NCI-H345 (cell line): ENCODE measurements at places on chromosomes 12 and 14.

- peak; percentile 89 for DNase-seq
Measured at GRCh38 chr12:52895726-52896189, 9.1 kb downstream of the KRT8 start.

DNA sequence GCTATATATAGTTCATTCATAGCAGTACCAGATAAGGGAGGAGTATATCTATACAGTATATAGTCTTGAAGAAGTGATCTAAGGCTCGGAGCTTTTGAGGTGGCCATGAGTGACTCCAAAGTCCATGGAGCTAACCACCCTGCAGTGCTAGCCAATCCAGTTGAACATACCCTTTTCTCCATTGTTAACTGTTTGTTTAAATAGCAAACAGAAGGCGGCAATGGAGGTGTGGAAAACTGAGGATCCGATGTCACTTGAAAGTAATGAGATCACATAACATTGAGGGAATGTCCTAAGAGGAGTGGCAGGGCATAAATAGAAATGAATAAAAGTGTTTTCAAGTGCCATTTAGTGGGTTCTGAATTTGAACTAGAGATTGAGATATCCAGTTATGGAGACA is 12.4 kb upstream of the SNAPC1 start:
- peak; percentile 66 for DNase-seq

- DNase-seq = peak; percentile 57
Measured at GRCh38 chr14:95523815-95524448, 7.5 kb upstream of the SYNE3 start.

DNA sequence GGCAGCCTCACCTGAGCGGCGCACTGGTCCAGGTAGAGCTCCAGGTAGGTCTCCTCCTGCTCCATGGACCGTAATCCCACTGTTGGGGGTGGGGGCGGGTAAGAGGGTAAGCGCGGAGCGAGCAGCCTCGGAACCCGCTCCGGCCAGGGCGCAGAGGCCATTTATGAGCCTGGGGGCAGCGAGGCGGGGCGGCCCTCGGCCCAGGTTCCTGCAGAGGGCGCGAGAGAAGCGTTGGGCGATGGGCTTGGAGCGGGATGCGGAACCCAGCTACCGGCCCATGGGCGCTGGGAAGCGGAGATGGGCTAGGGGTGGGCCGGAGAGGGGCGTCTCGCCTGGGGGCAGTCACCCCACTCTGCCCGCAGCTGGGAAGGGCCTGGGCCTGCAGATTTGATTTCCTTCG is at the start of gene TBPL2:
Gene TBPL2, minus strand, starts transcription at position 232 of the 400 bp plus-strand sequence. Its CDS starts 167 bp downstream, at position 65.
- no peak for DNase-seq

- DNase-seq = no peak
Measured at GRCh38 chr12:101954676-101955075, 77.3 kb downstream of the DRAM1 start.

- peak; percentile 2 for DNase-seq
Measured at GRCh38 chr14:22319526-22320361, 269.3 kb downstream of the DAD1 start.

DNA sequence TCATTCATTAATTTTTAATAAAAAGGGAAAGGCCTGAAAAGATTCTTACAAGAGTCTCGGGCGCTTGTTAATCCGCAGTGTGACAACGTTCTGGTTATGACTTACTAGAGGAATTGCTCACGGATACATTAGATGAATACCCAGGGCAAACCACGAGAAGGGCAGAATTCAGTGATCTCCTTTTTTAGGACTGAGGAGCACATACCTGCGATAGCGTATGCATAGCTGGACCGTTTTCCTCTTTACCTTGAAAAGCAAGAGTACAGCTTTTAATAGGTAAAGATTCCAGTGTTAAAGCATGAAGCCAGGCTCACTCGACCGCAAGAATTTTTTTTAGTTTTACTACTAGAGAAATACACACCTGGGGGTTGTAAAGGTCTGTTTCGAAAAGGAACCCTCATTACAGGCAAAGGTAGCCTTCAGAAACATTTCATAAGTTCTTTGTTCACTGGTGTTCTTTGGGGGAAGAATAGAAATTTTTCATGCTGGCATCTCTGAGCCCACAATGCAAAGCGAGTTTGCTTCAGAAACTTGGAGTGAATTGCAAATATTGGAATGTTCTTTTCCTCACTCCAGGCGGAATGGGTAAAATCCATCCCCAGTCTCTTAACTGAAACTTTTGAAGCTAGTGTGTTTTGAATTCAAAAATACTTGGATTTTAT is 953 bp downstream of the MAPK1IP1L start:
- no peak for DNase-seq

- DNase-seq = no peak
Measured at GRCh38 chr12:123115409-123116121, 35.3 kb downstream of the PITPNM2 start.
